Hematopoietic multipotent progenitor cell treated with erythropoietin and hydrocortisone succinate and interleukin-3 and kit ligand, for 8 days (in vitro differentiated cells): ENCODE measurements at places on chromosomes 4 and X.

DNA sequence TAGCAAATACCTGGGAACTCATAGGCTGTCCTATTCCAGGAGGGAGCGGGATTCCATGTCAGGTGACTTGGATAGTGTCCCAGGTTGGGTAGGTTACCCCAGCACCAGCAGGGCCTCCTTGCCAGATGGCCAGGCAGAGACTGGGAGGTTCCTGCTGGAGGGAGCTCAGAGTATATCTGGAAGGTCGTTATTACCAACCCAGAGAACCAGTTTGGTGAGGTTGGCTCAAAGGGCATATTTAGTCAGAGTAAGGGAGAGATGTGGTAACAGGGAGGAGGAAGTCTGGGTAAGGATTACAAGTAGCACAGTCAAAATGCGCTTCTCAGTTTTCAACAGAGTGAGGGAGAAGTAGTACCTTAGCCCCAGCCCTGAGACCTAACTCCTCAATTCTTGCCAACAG, 53.3 kb upstream of the LNX1 start:
- DNase-seq, result no peak

GRCh38 chrX:31057291-31057690, 14.6 kb downstream of the FTHL17 start:
- DNase-seq, result no peak

- no peak for DNase-seq
Measured at GRCh38 chr4:118761397-118762016, 74.4 kb downstream of the SEC24D start.

GRCh38 chrX:150038986-150039599, 100.8 kb upstream of the EOLA2 start:
- DNase-seq, result no peak

DNA sequence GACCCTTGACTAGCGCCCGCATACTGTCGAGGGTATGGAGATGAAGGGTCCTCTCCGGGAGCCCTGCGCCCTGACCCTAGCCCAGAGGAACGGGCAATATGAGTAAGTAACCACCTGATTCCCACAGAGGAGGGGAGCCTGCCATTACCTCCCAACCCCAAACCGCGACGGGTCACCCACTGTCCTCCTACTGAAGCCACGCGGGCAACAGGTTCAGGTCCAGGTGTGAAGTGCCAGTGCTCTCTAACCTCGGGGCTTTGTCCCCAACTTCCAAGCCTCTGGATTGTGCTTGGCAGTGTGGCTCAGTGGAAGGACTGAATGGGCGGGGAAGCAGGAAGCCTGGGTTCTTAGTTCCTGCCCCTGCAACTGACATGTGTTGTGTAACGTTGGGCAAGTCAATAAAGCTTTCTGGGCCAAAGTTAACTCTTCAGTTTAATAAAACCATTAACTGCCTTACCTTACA, 694 bp downstream of the OCRL start:
- DNase-seq, result peak; percentile 19

GRCh38 chr4:128859887-128860677, 50.6 kb downstream of the JADE1 start:
- no peak for DNase-seq

DNA sequence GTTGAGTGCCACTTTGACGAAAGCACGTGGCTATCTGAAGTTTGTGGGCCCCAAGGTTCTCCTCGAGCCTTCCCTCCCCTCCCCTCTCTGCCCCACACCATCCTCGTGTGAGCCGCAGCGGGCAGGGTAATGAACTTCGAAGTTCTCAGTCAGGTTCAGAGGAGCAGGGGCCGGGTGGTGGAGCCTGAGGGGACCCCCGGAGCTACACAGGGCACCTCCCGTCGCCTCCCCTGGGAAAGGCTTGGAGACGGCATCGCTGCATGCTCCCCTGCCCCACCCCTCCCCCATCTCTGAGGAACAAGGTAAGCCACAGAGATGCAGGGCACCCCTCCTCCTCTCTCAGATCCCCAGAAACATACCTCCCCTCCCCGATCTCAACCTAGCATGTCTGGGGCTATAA, 2.8 kb upstream of the NKX1-1 start:
- DNase-seq, result no peak

DNA sequence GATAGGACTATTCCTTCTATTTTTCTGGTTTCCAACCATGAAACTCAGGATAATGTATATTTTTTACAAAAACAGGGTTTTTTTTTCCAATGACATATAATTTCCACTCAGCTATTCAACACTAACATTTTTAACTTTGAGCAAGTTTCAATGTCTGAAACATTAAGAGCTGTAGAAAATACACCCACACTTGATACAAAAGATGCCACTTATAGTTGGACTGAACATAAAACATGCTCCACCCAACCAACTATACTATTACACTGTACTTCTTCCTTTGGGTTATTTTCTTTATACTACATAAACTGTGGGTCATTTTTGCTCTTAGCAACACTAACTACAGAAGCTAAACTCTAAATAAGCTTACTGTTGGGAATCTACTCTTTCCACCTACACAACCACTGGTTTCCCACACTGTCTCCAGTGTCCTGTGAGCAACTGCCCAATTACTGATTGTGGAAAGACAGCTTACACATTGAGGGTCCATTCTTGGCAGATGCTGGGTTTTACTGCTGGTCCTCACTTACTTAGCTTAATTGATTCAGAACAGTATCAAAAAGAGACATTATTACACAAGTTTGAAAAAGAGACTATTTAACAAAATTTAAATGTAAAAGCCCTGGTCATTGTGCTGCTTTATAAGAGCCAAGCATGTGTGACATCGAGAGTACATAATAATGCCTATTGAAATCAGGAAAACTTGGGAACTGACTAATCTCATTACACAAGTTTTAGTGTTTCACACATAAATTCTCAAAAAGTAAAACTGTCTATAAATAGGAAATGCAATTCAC, 6.3 kb downstream of the AMMECR1 start:
- no peak for DNase-seq
